Immature natural killer cell (primary cell): ENCODE measurements at places on chromosomes 1 and 21.
A peak's percentile ranks its signal among the peaks of the same experiment; 100 is the strongest.

DNA sequence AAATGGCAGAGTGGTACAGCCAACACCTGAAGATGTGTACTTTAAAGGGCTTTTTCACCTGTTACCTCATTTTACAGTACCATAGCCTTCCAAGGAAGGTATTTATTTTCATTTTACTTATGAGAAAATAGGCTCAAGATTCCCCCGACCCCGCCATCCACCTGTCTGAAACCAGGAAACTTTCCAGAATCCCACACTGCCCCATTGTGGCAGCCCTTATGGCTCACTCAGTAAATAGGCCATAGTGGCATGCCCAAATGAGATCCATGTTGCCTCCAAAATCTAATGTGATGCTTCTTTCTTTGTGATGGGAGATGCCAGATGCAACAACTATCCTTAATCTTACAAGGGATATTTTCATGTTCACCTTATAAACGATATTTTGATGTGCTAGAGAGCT, 97.8 kb downstream of the EBNA1BP2 start:
- no peak for DNase-seq

DNA sequence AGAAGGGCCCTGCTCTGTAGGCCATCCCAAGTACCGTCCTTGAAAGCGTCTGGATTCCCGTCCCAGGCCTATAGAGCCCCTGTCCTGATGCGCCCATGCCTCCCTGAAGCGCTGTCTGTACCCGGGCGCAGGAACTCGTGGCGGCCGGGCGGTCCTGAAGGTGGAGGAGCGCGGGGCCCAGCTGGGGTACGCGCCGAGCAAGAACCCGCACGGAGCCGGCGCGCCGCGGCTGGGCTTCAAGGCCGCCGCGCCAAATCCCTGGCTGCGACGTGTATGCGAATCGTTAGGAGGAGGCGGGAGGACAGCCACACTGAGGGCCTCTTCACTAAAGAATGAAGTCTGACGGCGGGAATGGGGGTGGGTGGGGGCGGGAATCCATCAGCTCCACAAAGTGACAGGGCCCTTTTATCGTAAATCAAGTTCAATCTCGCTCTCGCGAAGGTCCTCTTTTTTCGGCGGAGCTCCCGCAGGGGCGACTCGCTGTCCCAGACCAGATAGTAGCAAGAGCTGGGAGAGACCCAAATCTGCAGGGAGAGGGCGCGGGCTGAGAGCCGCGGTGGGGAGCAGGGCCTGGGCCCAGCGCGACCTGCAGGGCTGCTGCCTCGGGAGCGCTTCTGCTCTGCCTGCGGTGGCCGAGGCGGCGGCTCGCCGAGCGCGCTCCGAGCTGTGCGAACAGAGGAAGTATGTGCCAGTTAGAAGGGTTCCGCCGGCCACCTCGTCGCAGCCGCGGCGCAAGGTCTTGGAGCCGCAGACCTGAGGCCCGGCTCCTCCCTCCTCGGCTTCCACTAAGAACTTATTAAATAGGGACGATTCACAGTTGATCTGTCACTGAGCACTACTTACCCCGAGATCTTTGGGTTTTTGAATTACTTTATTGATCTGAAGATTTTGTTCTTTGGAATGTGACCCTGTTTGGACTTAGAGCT, 10.4 kb downstream of the BARHL2 start:
- no peak for DNase-seq

DNA sequence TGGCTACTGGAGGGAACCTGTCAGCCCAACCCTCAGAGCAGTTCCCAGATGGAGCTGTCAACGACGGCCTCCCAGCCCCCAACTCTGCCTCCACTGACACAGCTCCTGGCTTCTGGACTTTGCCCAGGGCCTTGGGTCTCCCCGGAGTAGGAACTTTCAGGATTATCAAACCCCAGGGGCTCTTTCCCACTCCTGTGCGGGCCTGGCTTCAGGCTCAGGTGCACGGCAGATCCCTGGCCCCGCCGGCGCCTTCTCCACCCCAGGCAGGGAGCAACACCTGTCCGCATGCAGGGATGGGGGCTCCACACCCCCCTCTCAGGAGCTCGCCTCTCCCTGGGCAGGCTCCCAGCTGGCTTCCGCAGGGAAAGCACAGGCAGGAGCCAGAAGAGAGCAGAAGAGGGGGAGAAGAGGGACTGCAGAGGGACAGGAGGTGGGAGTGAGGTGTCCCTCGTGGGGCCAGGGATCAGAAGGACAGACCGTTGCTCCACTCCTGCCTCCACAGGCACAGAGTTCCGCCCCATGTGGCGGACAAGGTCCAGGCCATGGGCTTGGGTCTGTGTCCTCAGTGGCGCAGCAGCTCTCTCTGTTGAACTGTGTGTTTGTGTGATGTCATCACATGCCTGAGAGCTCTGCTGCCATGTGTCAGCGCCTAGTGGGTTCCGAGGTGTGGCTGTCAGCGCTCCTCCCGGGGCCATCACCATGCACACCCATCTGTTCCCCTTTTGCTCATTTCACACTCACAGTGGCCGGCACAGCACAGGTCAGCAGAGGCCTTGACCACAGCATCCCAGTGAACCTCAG, 107.7 kb downstream of the PDE9A start:
- DNase-seq: no peak

- DNase-seq: peak; percentile 7
Measured at GRCh38 chr1:200938955-200939354, 44.3 kb downstream of the INAVA start.

DNA sequence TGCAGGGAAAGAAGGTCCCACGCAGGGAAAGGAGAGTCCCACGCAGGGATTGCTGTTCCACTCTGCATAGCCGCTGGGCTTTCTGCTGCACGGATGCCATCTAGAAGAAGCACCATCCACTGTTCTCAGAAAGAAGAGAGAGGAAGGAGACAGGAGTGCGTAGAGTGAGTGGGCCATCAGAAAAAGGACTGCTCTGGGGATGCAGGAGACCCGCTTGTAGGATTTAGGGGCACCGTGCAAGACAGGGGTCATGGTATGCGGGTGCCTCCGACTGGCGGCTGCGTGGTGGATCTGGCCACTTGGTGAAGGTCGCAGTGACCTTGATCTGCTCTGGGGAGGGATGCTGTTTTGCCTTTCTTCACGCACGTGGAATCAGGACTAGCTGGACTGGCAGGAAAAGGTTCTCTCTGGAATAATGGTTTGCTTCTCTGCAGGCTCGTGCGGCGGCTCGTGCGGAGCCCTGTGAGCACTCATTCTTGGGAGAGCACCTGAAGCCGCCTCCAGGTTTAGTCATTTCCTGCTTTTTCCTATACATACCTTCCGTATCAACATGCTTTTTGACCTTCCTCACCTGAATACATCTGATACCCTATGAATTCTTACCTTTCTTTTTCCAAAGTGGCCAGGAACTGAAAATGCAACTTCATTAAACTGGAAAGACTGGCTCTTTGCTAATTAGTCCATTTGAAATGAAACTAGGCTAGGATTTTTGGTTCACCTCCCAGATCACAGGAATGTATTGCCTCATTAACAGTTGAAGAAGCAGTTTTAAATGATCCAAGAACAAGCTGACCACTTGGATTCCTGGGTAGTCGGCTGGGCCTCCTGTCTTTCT, 181.6 kb downstream of the KIF26B start:
- no peak for DNase-seq

GRCh38 chr1:233144434-233144833, 151.1 kb downstream of the PCNX2 start:
- DNase-seq: no peak

- no peak for DNase-seq
Measured at GRCh38 chr1:107467286-107467685, 326.4 kb downstream of the NTNG1 start.

DNA sequence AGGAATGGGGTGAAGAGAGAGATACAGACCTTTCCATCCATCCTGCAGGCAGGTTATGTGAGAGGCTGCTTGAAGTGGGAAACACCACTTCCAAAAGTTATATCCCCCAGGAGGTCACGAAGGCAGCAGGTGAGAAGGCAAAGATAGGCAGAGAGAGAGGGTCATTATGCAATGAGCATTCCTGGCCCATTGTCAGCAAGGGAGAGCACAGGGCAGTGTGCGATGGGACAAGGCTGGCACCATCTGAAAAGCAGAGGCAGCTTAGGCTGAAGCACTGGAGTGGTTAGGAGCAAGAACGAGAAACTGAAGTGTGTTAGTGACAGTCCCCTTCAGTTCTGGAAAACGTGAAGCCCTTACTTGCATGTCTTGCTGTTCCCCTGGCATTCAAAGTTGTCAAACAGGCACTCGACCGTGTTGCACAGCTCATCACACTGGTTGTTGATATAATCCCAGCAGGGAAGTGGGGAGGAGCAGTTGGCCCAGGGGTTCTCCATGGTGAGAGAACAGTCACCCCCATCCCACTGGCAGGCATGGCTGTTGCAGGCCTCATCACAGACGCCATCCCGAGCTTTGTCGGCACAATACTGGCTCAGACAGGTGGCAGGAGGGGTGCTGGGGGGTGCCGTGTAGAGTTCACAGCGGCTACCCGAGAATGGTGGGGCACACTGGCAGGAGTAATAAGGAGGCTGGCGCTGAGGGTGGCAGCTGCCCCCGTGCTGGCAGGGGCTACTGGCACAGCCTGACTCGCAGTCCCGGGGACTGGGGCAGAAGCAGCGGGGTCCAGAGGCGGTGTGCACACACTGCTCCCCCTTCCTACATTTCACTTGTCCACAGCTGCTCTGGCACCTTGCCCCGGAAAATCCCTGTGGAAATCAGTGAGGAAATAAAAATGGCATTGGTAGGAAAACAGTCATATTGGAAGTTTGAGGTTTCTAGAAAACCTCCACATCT, 28.9 kb upstream of the ADAM30 start:
- DNase-seq: no peak

DNA sequence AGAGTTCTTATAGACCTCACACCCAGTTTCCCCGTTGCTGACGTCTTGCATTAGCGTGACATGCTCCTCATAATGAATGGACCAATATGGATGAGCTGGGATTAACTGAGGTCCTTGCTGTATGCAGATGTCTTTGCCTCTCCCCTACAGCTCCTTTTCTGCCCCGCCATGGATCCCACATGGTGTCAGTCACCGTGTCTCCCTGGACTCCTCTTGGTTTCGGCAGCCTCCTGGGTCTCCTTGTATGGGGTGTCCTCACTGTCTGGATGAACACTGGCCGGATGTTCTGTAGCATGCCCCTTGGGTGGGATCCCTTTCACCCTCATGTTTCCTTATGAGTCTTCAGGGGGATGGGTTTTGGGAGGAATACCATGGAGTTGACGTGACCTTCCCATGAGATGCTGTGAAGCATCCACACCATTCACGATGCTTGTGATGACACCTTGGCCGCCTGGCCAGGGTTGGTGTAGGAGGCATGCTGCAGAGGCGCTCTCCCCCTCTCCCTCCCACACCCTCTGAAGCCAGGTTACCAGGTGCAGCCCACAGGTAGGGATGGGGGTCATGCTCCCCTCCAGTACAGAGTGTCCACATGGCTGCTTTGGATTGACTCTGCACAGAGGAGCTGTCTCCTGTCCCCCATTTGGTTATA, 4.4 kb downstream of the GJC2 start:
- no peak for DNase-seq

DNA sequence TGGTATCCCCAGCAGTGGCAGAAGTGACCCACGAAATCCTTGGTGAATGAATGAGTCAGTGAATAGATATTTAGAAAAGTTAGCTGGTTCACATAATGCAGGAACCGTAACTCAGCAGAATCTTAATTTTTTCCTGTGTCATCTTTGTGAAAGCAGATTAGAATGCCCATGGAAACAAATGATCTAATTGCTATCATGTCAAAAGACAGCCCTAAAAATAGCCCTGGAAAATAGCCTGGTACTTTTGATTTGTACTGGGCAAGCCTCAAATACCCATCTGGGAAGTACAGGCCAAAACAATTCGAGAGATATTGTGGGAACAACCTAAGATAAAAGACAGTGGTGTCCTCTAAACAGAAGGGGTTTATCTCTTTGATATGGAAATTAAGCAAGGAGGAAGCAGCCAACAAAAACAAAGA, 21.1 kb downstream of the FYB2 start:
- DNase-seq: no peak

DNA sequence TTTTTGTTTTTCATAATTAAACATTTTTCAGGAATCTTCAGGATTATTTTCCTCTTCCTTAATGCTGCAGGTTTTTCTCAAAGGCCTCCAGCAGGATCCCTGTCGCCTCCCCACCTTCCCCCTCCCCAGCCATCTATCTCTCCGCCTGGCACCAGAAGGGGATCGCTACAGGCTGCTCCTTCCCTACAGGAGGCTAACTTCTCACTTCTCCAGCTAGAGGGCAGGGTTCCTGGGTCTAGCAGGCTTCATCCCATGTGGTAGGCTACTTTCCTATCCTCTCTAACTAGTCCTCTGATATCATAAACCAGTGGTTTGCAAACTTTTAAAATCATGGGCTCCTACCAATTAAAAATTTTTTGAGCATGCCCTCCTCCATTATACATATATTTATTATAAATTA, 104.1 kb downstream of the KCNN3 start:
- no peak for DNase-seq

GRCh38 chr1:181178241-181178879, 89.9 kb downstream of the IER5 start:
- no peak for DNase-seq

DNA sequence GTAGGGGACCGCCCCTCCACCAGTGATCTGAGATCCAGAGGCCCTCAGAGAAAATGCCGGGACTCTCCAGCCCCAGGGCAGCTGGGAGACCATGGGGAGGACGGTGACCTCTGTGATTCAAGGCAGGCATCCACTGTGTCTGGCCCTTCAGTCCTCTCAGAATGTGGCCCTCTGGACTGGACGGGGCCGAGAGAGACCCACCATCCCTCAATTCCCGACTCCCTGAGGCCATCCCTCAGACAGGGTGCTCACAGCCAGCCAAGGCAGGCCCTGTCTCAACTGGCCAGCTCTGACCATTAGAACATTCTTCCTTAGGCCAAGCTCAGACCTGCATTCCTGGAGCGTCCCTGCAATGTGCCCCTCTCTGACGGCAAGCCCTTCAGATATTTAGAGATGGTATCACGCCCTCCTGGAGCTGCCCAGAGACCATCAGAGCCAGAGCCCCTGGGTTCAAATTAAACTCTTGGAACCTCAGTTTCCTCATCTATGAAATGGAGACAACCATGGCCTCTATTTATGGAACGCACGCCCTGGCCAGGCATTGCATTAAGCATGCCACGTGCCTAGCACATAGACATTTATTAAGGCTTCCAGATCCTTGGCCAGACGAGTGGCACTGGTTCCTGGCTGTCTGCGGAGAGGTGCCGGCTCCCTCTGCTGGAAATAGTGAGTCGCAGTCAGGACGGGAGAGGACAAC, 9.6 kb upstream of the EPS8L3 start:
- peak; percentile 62 for DNase-seq

DNA sequence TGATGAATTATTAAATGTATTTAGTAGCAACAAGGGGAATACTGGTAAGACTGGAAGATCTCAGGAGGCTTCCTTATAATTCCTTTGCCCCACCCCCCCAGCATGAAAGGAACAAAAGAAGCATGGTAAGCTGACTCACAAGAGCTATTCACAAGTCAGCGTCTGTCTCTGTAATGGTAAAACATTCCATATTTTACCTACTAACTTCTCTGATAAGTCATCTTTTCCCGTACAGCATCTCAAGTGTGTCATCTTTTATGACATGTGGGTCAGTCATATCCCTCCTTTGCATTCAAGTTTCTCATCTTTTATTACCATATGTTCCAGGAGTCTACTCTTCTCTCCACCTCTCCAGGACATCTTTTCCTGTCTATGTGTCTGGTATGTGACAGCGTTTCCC, 241.3 kb downstream of the PLA2G4A start:
- DNase-seq: no peak

GRCh38 chr21:34761758-34762330, 93.0 kb downstream of the CLIC6 start:
- DNase-seq: no peak
